Natural killer cell treated with Interleukin-12 subunit alpha and Interleukin-12 subunit beta and Interleukin-15 and Interleukin-18, amount 100 ng/mL, for 72 hours (primary cell): ENCODE measurements at places on chromosomes 6 and 20. TPM values are rescaled to one million over a fixed set of nuclear protein-coding genes. Genes with fewer than 3 reads are reported as not detected.

EYA2 gene
- not detected for total RNA-seq

GRCh38 chr20:36145877-36146707 is 8.4 kb upstream of the EPB41L1 start:
- H3K4me3 ChIP-seq: no peak overlapping the region
- DNase-seq: no peak
- H3K27me3 ChIP-seq: peaks cover 37% of the 10 kb centered on the region

RNF39 gene
- not detected for total RNA-seq

DNA sequence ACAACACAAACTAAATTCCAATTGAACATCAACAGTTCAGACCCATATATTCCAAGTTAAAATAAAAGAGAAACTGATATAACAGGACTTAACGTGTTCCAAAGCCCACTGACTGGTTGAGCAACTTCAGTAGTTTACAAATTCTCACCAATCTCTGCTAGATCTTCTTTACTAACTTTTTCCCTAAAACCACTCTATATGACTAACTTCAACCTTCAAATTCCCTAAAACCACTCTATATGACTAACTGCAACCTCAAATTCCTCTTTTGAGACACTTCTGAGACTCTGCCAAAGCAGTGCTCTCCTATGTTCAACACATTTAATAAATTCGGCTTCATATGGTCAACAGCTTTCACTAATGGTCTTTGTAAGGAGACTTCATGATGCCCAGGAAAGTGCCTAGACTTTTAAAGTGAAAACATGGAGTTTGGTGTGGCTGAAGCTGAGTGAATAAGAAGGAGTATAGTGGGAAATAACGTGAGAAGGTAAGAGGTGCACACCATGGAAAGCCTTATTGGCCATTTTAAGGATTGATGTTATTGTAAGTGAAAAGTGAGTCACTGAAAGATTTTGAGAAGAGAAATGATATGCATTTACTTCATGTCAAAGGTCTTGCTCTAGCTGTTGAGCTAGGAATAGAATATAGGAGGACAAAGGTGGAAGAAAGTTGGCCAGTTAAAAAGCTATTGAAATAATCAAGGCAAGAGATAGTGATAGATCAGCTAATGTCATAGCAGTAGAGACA is 134.0 kb upstream of the HCRTR2 start:
- H3K36me3 ChIP-seq: peaks cover 6% of the 10 kb centered on the region
- no peak overlapping the region for H3K4me3 ChIP-seq
- no peak overlapping the region for H3K27ac ChIP-seq
- H3K4me1 ChIP-seq: peaks cover 6% of the 10 kb centered on the region

DNA sequence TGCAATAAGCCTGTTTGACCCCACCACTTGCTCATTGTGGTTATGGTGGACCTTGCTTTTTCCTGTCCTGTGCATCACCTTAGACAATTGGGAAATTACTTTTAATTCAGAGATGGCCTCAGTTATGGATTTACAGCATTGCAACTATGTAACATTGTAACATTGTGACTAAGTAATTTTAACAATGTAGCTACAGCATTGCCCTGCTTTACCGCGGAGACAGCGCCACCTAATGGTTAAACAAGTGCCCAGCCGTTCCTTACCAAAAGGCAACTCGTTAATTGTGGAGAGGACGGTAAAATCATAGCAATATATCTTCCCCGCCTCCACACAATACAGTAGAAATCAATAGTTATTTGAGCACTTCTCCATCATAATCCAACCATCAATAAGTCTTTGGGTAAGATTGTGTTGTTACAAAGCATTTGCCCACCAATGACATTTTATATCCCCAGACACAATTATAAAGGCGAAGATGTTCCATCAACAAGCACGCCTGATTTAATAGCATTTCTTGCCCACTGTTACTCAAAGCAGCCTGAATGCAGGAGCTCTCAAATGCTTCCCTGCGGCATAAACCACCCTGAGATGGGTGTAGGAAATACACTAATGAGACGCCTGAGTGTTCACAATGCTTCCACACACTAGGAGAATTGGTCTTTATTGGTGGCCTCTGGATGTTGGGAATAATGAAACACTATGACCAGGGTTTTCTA is 93.7 kb downstream of the PROKR2 start:
- no peak overlapping the region for H3K27ac ChIP-seq
- no peaks in the 10 kb centered on the region for H3K36me3 ChIP-seq
- peaks cover 5% of the 10 kb centered on the region for H3K27me3 ChIP-seq
- no peak overlapping the region for H3K4me3 ChIP-seq
- H3K4me1 ChIP-seq: no peaks in the 10 kb centered on the region

DNA sequence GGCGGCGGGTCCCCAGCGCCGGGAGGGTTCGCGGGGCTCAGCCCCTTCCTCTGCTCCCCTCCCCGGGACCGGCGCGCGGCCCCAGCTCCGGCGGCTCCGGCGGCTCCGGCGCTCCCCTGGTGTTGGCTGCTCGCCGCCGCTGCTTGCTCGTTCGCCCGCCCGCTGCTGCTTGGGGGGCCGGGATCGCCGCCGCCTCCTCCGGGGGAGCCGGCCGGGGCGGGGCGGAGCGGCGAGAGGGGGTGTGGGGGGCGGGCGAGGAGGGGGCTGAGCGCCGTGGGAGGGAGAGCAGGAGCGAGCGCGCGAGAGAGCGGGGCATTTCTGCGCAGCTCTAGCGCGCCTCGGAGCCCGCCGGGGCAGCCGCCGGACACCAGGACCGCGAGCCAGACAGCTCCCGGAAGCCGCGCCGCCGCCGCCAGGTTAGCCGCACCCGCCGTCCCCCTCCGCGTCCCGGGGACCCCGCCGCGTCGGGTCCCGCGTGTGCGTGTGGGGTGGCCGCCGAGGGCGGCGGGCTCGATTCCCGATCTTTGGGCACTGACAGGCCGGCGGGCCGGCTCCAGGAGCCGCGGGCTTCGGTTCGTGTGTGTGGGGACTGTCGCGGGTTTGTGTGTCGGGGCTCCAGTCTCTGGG is 62.0 kb upstream of the EPB41L1 start:
- H3K4me3 ChIP-seq: peak overlapping the region; percentile 95
- H3K36me3 ChIP-seq: peaks cover 4% of the 10 kb centered on the region

NSFL1C gene
- total RNA-seq: 99.9 TPM

GRCh38 chr6:156425359-156426020 is 351.7 kb upstream of the ARID1B start:
- DNase-seq: no peak
- H3K4me3 ChIP-seq: no peak overlapping the region
- H3K36me3 ChIP-seq: no peaks in the 10 kb centered on the region
- peaks cover 27% of the 10 kb centered on the region for H3K4me1 ChIP-seq

NTSR1 gene
- not detected for total RNA-seq

GRCh38 chr6:157688960-157689599 is 134.0 kb upstream of the SNX9 start:
- no peak overlapping the region for H3K4me3 ChIP-seq
- no peak for DNase-seq
- H3K36me3 ChIP-seq: no peaks in the 10 kb centered on the region
- H3K4me1 ChIP-seq: no peaks in the 10 kb centered on the region

GRCh38 chr20:11445161-11445560 is 472.5 kb upstream of the BTBD3 start:
- no peak overlapping the region for H3K4me3 ChIP-seq
- no peaks in the 10 kb centered on the region for H3K4me1 ChIP-seq
- no peaks in the 10 kb centered on the region for H3K27me3 ChIP-seq
- no peak for DNase-seq
- H3K36me3 ChIP-seq: no peaks in the 10 kb centered on the region
- no peak overlapping the region for H3K27ac ChIP-seq

GRCh38 chr20:58986286-58986967 is 5.4 kb downstream of the NELFCD start:
- no peak for DNase-seq
- H3K27ac ChIP-seq: no peak overlapping the region
- no peak overlapping the region for H3K4me3 ChIP-seq
- H3K4me1 ChIP-seq: peaks cover 43% of the 10 kb centered on the region
- H3K27me3 ChIP-seq: no peaks in the 10 kb centered on the region

IDH3B gene
- total RNA-seq: 114 TPM

- peaks cover 3% of the 10 kb centered on the region for H3K4me1 ChIP-seq
- no peak for DNase-seq
- no peaks in the 10 kb centered on the region for H3K36me3 ChIP-seq
- H3K27ac ChIP-seq: no peak overlapping the region
- no peak overlapping the region for H3K4me3 ChIP-seq
These were observed 96.1 kb upstream of the RIN2 start for GRCh38 chr20:19661717-19662636.

GRM1 gene
- not detected for total RNA-seq

GRCh38 chr6:90131125-90131524 is 165.5 kb downstream of the BACH2 start:
- no peaks in the 10 kb centered on the region for H3K36me3 ChIP-seq
- peaks cover 3% of the 10 kb centered on the region for H3K27me3 ChIP-seq
- no peak overlapping the region for H3K4me3 ChIP-seq
- DNase-seq: no peak
- peaks cover 5% of the 10 kb centered on the region for H3K4me1 ChIP-seq

DNA sequence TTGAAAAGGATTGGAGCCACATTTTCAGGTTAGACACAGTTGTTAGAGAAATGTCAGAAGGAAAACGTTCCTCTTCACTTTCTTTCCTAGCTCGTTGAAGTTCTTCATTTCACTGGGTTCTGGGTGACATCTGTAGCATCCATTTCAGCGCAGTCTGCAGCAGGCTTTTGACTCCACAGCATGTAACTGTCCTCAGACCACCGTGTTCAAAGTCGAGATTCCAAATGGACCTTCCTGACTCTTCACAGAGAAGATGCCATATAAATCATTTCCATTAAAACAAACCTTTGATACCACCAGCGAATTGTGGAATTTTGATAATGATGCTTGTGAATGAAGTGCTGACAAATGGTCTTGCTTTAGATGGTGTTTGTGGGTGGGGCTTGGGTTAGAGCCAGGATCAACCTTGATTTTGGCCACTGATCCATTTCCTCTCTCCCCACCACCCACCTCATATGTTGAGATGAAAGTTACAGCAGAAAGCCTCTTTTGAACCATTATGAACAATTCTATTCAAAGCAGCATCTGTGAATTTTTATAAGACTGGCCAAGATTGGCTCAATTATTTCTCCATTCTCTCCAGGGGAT is 185.3 kb upstream of the PREP start:
- H3K27ac ChIP-seq: peak overlapping the region; percentile 6
- H3K4me1 ChIP-seq: peaks cover 25% of the 10 kb centered on the region
- peaks cover 6% of the 10 kb centered on the region for H3K27me3 ChIP-seq
- DNase-seq: no peak
- H3K4me3 ChIP-seq: no peak overlapping the region

UNC93A gene
- total RNA-seq: not detected

- no peaks in the 10 kb centered on the region for H3K36me3 ChIP-seq
- no peaks in the 10 kb centered on the region for H3K27me3 ChIP-seq
- no peak overlapping the region for H3K4me3 ChIP-seq
- H3K4me1 ChIP-seq: peaks cover 28% of the 10 kb centered on the region
These were observed 3.8 kb downstream of the TBC1D32 start for GRCh38 chr6:121330516-121330915.

TAGAP gene
- 46.8 TPM for total RNA-seq

DNA sequence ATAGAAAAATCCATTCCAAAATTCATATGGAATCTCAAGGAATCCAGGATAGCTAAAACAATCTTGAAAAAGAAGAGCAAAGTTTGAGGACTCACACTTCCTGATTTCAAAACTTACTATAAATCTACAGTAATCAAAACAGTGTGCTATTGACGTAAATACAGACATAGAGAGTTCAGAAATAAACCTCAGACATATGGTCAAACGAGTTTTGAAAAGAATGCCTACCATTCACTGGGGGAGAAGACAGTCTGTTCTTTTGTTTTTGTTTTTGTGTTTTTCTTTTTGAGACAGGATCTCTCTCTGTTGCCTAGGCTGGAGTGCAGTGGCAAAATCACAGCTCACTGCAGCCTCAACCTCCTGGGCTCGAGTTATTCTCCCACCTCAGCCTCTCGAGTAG is 25.3 kb upstream of the PROKR2 start:
- peaks cover 39% of the 10 kb centered on the region for H3K27me3 ChIP-seq
- H3K4me1 ChIP-seq: no peaks in the 10 kb centered on the region
- H3K27ac ChIP-seq: no peak overlapping the region
- DNase-seq: no peak
- H3K36me3 ChIP-seq: peaks cover 7% of the 10 kb centered on the region

- DNase-seq: no peak
- no peak overlapping the region for H3K4me3 ChIP-seq
- H3K4me1 ChIP-seq: no peaks in the 10 kb centered on the region
- no peaks in the 10 kb centered on the region for H3K36me3 ChIP-seq
- no peak overlapping the region for H3K27ac ChIP-seq
- no peaks in the 10 kb centered on the region for H3K27me3 ChIP-seq
These were observed 48.1 kb upstream of the CHRNA4 start for GRCh38 chr20:63409066-63409833.

- H3K27me3 ChIP-seq: peaks cover 3% of the 10 kb centered on the region
- DNase-seq: no peak
- H3K4me3 ChIP-seq: peak overlapping the region; percentile 90
- H3K4me1 ChIP-seq: peaks cover 17% of the 10 kb centered on the region
These were observed 687 bp downstream of the SLC35A1 start for GRCh38 chr6:87473419-87473903.

KCNK17 gene
- total RNA-seq: not detected

DNA sequence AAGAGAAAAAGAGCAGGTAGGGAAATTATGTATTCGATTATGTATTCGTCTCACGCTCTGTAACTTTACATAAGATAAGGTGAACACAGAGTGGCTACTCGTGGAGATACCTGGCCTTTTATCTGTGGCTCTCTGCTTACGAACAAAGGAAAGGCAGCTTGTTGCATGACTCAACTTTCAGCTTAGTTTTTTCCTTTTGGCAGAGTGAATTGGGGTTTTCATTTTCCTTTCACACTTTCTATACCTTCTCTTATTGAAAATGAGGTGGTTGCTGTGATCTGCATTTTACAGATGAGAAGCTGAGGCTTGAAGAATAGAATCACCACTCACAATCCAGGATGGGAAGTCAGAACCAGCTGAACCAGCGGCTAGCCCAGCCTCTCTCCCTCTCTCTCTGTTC is 13.3 kb upstream of the KCNK15 start:
- H3K4me3 ChIP-seq: no peak overlapping the region
- DNase-seq: no peak
- peaks cover 6% of the 10 kb centered on the region for H3K27me3 ChIP-seq

SRPK1 gene
- total RNA-seq: 140 TPM

DNA sequence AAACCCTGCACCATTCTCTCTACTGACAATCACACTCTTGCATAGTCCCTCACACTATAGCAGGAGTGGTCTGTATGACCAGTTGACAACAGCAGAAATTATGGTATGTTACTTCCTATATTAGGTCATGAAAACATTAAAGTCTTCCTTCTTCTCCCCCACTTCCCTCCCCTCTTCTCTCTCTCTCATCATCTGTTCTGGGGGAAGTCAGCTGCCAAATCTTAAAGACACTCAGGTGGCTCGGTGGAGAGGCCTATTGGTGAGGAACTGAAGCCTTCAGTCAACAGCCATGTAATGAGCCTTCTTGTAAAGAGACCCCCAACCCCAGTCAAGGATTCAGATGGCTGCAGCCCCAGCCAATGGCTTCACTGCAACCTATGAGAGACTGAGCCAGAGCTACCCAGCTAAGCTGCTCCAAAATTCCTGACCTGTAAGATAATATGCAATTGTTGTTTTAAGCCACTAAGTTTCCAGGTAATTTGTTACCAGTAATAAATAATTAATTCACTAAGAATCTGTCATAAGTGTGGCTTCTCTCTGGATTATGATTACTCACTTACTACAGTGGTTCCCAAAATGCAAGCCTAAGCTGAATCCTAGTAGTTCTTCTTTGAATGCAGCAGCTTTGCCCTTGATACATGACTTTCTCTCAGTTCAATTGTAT is 11.2 kb upstream of the TSBP1 start:
- H3K27ac ChIP-seq: no peak overlapping the region
- peaks cover 7% of the 10 kb centered on the region for H3K27me3 ChIP-seq
- no peaks in the 10 kb centered on the region for H3K36me3 ChIP-seq
- H3K4me3 ChIP-seq: no peak overlapping the region
- no peak for DNase-seq

- peak overlapping the region; percentile 67 for H3K27ac ChIP-seq
- H3K27me3 ChIP-seq: no peaks in the 10 kb centered on the region
- no peak for DNase-seq
- no peak overlapping the region for H3K4me3 ChIP-seq
- H3K4me1 ChIP-seq: peaks cover 50% of the 10 kb centered on the region
These were observed 95.3 kb downstream of the NFATC2 start for GRCh38 chr20:51447097-51447764.

ZSCAN23 gene
- 0.40 TPM for total RNA-seq
